ENCODE measurements at places on chromosomes 5 and 9.

DNA sequence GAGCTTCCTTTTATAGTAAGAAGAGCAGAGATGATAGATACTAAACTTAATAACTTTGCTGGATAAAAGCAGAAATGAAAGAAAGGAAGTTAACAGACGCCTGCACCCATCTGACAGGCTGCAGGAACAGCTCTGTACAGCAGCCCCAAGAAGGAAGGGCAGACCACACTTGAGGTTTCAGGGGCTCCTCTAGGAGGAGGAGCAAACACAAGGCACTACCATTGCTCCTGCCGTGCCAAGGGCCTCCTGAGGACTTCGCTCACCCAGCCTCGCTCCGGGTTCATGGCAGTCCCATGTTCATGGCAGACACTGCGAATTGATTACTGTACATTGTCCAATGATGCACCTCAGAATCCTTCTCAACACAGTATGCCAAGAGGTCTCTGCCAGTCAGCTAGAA, 85.1 kb downstream of the AMBP start:
- DNase-seq: no peak

DNA sequence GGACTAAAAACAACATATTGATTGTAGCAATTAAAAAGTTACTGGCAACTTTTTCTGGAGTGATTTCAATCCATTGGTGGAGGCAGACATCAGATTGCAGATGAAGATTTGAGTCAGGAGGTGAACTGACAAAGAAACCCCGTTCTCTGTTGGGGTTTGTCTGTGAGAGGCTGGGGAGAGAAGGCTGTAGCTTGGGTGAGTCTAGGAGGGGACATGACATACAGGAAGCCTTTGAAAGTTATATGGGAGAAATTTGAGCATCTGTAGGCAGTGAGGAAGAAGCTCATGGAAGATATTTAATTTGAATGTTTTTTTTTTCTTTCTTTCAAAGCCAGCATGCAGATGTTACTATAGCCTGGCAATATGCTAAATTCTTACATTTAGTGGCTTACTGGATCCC, 26.0 kb downstream of the KDM4C start:
- DNase-seq: no peak

- DNase-seq: no peak
These were observed 27.1 kb upstream of the N4BP3 start for GRCh38 chr5:178086266-178086665.

GRCh38 chr5:122693963-122694362, 80.9 kb upstream of the SNX2 start:
- DNase-seq: no peak

DNA sequence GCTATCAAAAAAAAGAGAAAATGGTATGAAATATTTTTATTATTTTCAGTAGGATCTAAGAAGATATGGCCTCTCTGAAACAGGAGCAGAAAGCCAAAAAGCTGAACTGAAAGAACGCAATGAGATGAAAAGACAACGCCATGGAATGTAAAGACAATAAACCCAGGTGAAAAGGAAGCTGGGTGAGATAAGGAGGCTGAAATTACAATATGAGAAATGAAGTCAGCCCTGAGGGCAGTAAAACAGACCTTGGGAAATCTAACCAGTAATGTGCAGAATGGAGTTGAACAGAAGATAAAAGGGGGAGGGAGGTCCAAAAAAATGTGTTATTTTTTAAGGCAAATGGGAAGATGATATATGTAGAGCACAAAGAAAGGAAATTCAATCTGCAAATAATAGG, 265.3 kb downstream of the ENC1 start:
- DNase-seq: no peak

DNA sequence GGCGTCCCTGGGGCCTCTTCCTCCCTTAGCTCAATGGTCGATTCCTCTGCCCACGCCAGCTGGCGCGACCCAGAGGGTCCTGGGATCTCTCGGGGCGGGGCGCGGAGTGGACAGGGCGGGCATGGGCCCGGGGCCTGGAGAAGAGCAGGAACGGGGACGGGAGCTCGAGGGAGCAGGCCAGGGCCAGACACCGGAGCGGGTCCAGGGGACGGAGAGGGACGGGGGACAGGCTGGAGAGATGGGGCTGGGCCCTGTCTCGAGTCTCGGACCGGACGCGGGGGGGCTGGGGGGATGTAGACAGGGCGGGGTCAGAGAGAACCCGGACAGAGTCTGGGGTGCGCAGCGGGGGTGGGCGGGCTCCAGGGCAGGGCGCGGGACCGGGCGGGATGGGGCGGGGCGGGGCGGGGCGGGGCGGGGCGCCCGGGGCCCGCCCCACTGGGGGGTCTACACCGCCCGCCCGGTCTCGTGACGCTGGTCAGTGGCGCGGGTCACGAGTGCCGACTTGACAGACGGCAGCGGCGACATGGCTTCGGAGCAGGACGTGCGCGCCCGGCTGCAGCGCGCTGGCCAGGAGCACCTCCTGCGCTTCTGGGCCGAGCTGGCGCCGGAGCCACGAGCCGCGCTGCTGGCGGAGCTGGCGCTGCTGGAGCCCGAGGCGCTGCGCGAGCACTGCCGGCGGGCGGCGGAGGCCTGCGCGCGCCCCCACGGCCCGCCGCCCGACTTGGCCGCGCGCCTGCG, at the start of gene UAP1L1:
UAP1L1 (plus strand) TSS at position 508 of the 738 bp plus-strand sequence; CDS start at position 524, 16 bp downstream.
- DNase-seq: peak; percentile 47

DNA sequence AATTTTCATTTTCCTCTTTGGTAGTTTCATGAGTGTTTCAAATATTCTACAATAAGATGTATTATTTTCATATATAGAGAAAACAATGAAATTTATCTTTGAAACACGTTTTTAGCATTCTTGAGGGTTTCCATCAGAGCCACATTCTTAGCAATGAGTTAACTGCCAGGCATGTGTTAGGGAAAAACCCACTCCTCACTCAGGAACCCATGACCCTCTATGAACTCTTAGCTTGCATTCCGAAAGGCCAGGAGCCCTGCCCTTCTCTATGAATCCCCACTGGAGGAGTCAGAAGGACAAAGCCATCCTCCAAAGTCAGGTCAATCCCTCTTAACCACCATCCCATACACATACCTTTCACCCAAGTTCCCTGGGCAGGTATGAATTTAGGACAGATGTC, 57.5 kb downstream of the ADAMTS12 start:
- DNase-seq: no peak

DNA sequence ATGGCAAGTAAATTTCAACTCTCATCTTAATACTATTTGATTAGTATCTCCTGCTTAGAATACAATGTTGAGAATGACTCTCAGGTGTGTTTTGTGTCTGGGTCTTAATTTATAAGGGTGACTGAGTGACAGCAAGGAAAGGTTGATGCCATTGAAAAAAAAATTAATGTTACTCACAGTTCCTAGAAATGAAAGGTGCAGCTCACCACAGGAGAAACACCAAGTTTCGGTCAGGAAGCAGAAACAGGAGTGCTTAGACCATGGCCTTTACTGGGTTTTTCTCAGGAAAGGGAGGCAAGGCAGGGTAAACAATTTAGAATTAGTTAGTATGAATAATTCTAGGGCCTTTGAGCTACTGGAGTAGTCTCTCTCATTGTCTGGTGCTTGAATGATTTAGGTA, 159.2 kb upstream of the C9orf72 start:
- no peak for DNase-seq

GRCh38 chr9:119234636-119235035, 134.6 kb downstream of the BRINP1 start:
- DNase-seq: no peak

Measured in CD4-positive, alpha-beta T cell treated with Interleukin-2 at 100 ng/mL for 4 hours (primary cell).